ENCODE measurements at places on chromosomes 6 and 20. TPM values are rescaled to one million over a fixed set of nuclear protein-coding genes. Genes with fewer than 3 reads are reported as not detected.
A peak's percentile ranks its signal among the peaks of the same experiment; 100 is the strongest.

ZSCAN23 gene
- total RNA-seq, result 1.9 TPM

RSPO4 gene
- 0.24 TPM for total RNA-seq

OXT gene
- not detected for total RNA-seq

MCCD1 gene
- not detected for total RNA-seq

SIRPB2 gene
- total RNA-seq, result not detected

- DNase-seq, result no peak
These were observed 32.3 kb upstream of the HLA-A start for GRCh38 chr6:29909985-29910384.

DNA sequence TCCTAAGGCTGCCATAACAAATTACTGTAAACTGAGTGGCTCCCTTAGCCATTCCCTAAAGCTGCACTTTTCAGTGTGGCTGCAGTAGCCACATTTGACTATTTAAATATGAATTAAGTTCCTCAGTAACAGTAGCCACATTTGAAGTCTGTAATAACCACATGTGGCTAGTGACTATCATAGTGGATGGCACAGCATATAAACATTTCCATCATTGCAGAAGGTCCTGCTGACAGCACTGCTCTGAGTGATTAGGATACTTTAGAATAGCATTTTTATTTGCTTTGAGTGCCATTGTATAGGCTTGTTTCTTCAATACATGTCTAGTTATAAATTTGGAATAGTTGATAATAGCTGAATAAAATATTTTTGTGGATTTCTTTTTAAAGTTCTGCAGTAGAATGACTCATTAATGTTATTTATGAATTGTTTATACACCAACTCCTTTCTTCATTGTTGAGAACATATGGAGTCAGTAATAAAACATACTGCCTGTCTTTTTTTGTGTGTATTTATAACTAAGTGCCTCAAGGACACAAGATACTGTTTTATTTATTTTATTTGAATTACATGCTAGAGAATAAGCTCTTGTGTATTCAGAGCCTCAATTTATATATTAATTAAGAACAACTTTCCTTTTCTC is 217.2 kb downstream of the CDKAL1 start:
- DNase-seq, result no peak

- DNase-seq, result peak; percentile 50
These were observed 5.2 kb downstream of the SLC35D3 start for GRCh38 chr6:136927292-136927691.

DNA sequence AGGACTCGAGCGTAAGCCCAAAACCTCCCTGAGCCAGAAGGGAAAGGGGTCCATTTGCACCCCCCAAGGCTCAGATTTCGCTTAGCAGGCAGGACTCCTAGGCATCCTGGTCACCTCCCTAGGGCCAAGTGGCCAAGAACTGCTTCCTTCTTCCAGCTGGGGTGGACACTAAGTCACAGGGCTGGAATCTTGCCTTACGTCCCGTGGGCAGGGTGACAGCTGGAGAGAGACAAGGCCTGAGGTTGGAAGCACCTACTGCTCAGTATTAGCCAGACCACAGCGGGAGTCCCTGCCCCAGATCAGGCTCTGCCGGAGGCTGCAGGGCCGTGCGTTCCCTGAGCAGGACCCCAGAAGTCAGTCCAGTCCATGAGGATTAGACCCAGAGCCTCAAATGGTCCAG is 19.7 kb downstream of the LAMA5 start:
- no peak for DNase-seq

All from SK-MEL-5 (cell line).